ENCODE measurements at places on chromosomes 2 and 18.

DNA sequence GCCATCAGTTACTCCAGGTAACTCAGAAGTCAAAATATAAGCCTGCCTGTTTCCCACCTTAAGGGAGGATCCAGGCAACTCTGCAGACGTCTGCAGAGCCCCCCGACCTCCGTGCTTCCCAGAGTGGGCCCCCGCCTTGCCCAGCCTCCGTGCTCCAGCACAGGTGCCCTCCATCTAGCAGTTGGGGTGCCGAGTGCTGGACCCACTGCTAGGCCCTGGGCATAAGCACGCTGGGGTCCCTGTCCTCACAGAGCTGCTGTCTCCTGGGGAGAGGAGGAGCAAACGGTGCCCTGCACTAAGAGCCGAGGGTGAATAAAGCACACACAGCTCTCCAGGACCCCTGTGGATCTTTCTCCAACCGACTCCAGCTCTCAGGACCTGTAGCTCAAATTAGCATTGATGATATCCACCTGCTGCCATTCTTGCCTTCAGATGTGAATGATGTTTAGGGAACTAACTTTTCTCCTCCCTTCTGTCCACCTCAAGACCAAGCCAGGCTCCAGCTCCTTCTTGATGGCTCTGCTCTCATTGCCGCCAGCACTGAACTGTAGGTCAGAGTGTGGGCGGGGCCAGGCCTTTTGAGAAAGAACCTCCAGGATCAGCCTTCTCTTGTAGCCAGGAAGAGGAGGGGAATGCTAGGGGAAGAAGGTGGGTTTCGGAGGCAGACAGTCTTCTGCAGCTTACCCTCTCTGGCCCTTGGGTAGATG is 121.2 kb downstream of the SMAD7 start:
- peak; percentile 36 for DNase-seq

- no peak for DNase-seq
Observed at GRCh38 chr2:66236816-66237802, 197.8 kb upstream of the MEIS1 start.

DNA sequence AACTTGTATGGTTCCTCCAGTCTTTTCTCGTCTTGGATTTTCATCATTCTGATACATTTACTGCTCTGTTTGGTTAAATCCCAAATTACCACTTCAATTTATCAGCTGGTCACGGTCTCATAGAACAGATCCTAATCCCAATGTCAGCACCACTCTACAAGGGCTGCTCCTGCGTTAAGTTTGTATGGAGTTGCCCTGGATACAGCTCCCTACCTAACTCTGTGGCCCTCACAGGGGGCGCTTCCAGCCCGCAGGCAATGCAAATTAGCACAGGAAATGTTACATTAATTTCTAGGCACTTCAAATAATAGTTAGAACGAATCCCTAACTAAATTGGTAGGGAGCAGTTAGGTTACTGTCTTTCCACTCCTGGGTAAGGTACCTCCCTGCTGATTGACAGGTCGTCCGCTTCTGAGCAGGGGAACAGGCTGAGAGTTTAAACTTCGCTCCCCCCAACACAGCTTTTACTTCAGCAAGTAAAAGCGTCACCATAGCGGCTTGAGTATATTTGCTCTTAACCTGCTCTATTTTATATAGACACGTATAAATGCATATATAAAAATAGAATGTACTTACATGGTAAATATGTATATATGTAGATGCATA is 238.5 kb upstream of the FANCL start:
- peak; percentile 29 for DNase-seq

- DNase-seq = peak; percentile 25
Observed at GRCh38 chr2:145380436-145381017, 860.6 kb upstream of the ZEB2 start.

- no peak for DNase-seq
Observed at GRCh38 chr18:26322890-26323653, 96.8 kb downstream of the TAF4B start.

GRCh38 chr2:80737047-80737446 is 432.5 kb upstream of the LRRTM1 start:
- DNase-seq = no peak

DNA sequence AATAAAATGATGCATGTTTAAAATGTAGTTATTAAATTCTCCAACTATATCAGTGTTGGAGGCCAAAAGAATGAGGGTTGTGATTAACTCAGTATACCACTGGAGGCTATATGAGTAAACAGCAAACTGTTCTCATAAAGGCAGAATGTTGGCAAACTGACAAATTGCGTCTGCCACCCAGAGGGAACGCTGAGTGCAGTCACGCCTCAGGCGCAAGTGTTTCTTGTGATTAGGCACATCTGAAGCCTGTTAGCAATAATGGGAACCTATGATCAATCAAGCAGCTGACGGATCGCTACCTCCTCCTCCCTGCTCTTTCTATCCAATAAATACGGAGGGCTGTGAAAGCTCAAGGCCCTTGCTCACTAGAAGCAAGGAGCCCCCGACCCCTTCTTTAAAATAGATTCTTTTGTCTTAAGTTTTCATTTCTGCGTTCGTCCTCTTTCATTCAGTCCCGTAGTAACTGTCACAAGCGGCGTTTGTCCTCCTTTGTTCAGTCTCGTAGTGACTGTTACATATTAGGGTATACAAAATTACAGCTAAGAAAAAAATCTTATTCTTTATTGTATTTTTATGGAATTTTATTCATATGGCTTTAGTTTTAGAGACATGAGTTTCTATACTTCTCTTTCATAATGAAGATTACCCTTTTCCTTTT is 16.3 kb upstream of the RMND5A start:
- peak; percentile 81 for DNase-seq

- peak; percentile 44 for DNase-seq
Observed at GRCh38 chr18:79394534-79395307, 1.0 kb upstream of the NFATC1 start.

Data from COR-L47 (cell line).